ENCODE measurements at places on chromosomes 11 and 22.

DNA sequence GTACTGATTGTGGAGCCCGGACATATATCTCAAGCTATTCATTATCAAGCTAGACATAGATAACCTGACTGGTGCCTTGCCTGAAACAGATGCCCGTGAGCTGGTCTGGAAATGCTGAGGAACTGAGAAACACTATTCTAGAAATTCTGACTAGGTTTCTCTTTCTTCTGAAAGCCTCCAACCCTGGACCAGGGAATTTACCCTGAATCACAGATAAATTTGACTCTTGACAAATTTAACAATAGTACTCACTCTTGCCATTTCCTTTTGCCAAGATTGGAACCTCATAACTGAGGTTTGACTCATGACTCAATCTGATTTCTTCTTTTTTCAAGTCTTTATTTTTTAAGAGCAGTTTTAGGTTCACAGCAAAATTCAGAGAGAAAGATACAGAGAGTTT is 189.6 kb upstream of the SYN3 start:
- no peak for DNase-seq

DNA sequence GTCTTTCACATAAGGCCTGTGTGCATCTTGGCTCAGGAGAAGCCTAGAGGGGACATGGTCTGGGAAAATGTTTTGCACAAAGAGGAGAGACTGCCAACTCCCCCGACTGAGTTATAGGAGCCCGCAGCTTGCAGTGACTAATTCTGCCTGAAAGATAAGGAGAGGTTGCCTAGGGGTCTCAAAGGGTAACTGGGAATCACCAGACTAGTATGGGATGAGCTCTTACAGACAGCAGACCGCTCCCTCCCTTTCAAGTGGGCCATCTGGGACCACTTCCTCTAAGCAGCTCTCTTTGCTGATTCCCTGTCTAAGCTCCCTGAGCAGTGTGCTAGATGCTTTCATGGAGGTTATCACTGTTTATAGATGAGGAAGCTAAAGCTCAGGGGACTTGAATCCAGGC is 105.1 kb downstream of the TENM4 start:
- no peak for DNase-seq

- DNase-seq = no peak
These were observed 154.9 kb downstream of the CACNA1I start for GRCh38 chr22:39725351-39726035.

- no peak for DNase-seq
These were observed 134.1 kb downstream of the SLC17A6 start for GRCh38 chr11:22472306-22472705.

- DNase-seq = no peak
These were observed 43.1 kb downstream of the NFAM1 start for GRCh38 chr22:42389143-42389542.

DNA sequence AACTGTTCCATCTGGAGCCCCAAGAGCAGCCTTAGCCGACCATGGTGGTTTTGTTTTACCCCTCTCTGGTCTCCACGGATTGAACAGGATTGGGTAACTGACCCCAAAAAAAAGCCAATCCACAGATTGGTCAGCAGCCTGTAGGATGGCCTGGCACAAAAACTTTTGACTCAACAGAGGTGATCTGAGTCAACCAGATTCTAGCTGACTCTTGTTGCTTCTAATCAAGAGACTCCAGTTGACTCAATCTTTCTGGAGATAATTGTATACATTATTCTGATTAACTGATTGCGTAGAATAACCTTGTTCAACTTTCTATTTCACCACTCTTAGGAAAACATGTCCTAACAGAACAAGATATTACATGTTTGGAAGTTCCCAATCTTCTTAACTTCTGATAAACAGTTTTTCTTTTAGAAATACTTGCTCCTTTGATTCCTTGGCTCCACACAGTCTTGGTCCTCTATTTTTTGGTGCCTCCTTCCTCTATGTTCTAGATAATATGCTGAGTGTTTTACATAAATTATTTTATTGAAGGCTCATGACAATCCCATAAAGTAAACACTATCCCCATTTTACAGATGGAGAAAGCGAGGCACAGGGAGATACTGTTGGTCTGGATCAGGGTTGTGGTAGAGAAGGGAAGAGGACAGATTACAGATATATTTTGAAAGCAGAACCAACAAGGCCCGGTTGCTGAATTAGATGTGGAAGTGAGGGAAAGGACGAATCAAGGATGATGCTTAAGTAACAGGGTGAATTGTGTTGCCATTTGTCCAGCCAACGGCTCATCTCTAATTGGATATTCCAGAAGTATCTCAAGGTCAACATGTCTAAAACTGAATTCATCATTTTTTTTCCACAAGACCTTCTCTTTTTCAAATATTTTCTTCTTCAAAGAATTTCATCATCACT is 11.5 kb upstream of the ZC3H12C start:
- no peak for DNase-seq

- DNase-seq = peak; percentile 70
These were observed 499.0 kb upstream of the CCDC179 start for GRCh38 chr11:23359297-23359696.

GRCh38 chr11:76292583-76293188 is 86.4 kb upstream of the WNT11 start:
- no peak for DNase-seq

DNA sequence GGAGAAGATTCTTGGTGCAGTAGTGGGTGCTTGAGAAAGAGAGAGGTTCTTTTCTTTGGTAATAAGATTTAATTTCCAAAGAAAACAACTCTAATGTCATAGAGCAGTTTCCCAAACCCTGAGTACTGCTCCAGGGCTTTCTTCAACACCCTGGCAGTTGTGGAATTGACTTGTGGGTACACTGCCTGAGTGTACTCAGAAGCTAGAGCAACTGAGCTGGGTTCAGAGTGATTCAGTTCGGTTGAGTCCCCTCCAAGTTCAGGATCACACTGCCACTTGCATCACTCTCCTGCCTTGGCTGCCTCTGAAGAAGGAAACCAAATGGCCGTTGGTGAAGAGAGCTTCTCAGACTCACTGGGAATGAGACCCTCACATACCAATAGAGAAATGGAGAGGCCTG is 5.3 kb downstream of the DMC1 start:
- DNase-seq = no peak

- DNase-seq = peak; percentile 60
These were observed at the start of gene TBC1D10A for GRCh38 chr22:30326706-30327362. TSS of gene TBC1D10A (minus strand) at chr22:30326941. CDS start at chr22:30326881, 60 bp downstream.

DNA sequence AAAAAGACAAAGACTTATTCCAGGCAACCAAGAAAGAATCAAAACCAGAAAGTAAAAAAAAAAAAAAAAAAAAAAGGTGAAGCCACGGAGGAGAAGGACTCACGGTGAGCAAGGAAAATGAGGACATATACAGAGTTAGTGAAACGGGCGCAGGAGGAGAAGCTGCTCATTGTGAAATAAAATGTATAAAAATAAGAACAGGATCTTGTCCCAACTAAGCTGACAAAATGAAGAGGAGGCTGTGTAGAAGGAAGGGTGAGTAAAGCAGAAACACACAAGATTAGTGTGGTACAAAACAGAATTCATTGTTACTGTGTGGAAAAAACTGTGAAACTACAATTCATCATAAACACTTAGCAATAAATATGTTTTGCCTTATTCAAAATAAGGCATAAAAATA is 7.6 kb downstream of the IL17REL start:
- no peak for DNase-seq

GRCh38 chr22:22938672-22939587 is 51.3 kb downstream of the IGLL5 start:
- no peak for DNase-seq

DNA sequence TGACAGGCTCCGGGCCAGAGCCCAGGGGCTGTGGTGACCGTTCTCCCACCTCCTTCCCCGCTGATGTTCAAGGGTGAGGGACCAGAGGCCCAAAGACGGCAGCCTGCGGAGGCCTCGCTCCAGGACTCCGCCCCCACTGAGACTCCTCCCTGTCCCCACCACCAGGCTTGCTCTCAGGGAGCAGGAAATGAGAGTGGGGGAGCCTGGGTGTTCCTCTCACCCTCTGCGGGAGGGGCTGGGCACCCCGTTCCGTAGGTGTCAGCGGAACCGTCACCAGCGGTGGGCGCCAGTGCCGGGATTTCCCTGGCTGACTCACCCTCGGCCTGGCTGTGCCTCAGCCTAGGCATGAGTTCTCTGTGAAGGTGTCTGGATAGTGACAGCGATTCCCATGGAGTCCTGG is 15.7 kb downstream of the DAGLA start:
- no peak for DNase-seq

DNA sequence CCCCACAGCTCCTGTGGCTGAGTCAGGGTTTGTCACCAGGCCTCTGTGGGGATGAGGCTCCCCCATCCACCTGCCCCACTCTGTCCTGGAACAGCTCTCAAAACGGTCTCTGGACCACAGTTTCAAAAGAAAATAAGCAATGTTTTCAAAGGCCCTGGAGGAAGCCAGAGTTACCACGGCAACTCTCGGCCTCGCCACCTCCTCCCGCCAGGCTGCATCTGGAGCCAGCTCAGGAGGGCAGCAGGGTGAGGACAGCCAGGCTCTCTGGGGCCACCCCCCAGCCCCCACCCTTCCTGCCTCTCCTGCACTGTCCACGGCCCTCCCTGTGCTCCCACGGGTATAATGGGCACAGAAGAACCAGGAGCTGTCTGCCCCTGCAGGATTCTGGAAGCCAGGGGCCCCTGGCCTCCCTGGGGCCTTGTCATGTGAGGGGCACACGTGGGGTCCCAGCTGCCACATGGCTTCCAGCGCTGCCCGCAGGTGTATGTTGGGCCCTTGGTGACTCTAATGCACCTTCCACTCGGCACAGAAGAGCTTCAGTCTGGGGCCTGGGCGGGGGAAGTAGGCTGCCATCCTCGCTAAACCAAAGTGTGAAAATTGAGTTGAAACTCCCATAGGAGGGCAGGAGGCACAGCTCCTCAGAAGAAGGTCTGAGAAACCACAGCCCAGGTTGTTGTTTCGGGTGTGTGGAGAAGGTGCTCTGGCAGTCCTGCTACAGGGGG is 10.3 kb downstream of the CD81 start:
- no peak for DNase-seq

DNA sequence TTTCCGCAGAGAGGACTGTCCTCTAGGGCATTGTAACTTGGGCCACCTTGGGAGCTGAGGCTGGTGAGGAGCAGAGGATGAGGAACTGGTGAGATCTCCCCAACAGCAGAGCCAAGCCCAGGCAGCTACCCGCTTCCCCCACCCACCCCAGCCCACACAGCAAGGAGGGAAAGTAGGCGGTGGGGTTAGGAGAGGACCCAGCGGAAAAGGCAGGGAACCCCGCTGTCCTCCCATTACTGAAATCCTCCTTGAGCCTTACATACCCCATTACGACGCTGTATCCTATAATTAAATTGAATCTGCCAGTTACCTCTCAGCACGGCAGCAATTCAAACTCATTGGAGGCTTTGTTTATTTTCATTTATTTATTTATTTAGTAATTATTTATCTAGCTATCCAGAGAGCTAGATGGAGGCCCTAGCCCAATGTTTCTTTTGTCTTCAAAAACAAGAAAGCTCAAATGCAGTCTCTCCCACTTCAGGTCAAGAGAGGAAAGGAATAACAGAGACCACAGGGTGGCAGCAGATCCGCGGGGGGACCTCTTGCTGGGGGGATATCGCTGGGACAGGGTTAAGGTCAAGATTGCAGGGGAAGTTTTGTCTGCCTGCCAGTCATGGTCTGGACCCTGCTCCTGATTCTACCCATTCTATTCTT is 218.0 kb downstream of the ST3GAL4 start:
- DNase-seq = no peak

DNA sequence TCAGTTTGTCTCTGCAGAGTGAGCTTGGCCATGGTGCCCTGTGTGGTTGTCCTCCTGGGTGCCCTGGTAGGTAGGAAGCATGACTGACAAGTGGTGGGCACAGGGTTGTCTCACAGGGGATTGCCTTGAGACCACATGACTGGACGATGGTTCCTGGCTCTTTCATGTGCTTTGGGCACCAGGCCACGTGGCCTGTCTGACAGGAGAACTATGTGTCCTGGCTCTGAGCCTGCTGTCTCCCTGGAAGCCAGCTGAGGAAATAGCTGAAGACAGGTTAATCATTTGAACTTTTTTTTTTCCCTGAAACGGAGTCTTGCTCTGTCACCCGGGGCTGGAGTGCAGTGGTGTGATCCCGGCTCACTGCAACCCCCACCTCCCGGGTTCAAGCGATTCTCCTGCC is 93.2 kb downstream of the LDLRAD3 start:
- DNase-seq = no peak

DNA sequence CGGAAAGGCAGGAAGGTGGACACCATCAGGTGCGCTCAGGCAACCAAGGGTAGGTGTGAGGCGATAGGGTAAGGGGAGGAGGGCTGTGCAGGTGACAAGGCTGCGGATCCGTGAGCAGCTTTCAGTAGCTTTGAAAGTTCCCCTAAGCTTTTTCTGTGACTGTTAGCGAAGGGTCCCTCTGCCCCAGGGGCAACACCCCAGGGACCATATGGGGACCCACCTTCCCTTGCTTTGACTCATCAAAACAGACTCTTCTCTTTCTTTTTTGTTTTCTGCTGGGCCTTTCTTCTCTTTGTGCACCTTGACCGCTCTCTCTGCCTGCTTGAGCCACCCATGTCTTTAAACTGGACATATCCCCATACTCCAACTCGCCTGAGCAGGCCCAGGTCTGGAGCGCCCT is 136.9 kb downstream of the FEZ1 start:
- DNase-seq = no peak

DNA sequence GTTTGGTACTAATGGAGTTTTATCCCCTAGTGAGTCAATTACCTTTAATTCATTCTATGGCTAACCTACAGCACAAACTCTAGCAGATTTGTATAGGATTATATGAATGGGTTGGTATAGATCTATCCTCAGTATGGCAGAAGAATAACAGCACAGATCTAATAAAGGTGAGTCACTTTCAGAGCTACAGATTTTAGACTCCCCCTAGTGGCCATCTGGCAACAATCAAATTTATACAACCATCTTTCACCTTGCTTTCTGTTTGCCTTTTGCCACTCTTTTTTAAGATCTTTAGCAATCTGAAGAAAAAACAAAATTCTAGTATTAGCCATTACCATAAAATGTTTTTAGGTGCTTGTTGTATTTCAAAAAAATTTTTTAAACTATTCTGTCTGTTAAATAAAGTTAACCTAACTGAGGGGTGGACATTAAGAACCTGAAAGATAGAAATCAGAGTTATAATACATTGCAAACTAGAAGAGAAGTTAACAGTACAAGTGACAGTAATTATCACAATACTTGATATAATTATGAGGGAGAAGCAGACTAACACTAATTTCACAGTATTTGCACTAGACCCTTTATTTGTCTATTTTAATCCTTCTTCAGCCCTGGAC is 25.8 kb downstream of the DDIAS start:
- peak; percentile 13 for DNase-seq

DNA sequence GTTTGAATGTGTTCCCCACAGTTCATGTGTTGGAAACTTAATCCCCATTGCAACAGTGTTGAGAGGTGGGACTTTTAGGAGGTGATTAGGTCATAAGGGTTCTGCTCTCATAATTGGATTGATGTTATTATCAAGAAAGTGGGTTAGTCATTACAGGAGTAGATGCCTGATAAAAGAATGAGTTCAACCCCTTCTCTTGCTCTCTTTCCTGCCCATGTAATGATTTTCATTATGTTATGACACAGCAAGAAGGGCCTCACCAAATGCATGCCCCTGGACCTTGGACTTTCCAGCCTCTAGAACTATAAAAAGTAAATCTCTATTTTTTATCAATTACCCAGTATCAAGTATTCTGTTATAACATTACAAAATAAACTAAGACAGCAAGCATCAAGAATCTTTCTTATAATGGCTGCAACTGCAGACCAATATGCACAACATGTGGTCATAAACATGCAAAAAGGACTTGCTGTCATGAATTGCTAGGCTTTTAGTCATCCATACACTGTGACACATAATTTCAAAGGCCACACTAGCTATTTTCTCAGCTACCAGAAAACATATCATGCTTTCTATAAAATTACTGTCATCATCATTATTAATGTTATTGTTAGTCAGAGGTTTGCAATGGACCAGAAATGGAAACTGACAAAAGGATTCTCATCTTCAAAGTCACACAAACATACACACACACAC is 99.9 kb upstream of the GUCY1A2 start:
- no peak for DNase-seq
